Activated T-helper 1 cell treated with Interleukin-2 at 50 U/mL for 16 hours (primary cell): ENCODE measurements at places on chromosomes 7 and 10.

DNA sequence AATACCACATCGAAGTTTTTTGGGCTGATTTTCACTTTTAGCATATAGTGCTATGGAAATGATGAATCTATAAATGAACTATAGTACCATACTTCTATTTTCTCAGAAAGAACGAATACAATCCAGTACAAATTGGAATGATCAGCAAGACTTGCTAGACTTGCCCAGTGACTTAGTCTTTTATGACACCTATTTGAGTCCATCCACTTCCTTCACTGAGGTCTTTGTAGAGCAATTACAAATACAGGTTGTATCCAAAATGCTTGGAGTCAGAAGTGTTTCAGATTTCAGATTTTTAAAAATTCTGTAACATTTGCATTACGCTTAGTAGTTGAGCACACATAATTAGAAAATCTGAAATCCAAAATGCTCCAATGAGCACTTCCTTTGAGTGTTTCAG, 104.3 kb downstream of the NRBF2 start:
- no peak for DNase-seq

GRCh38 chr10:8060010-8060703, 5.7 kb downstream of the GATA3 start:
- DNase-seq: peak; percentile 43

- no peak for DNase-seq
Measured at GRCh38 chr7:34332006-34332405, 326.0 kb upstream of the NPSR1 start.

DNA sequence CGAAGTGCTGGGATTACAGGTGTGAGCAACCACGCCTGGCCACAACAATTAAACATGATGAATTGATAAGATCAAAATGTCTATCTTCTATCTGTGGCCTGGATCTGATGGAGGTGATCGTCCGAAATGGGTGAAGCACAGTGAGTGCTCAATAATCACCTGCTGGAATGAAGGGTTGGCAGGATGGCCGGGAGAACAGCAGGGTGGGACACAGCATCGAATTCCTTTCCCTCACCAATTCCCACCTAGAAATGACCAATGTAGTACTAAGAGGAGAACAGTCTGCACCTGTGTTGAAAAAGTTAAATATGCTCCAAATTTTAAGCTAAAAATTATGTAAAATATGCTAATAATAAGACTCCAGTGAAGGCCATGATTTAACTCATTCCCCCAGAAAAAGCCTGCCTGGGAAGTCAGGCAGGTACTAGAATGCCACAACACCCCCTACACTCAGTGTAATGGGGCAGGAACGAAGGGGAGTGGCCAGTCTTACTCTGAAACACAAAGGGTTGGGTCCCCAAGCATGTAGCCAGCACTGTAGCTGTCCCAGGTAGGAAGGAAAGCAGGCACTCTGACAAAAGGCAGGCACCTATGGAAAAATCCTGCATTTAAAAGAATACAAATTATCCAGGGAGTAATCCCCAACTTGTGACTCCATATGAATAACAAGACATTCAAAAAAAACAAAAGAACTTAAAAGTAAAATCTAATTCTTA, 110.3 kb downstream of the VPS41 start:
- no peak for DNase-seq

- no peak for DNase-seq
Measured at GRCh38 chr7:12554351-12554750, 16.2 kb upstream of the SCIN start.

GRCh38 chr7:29033584-29033983, 75.5 kb upstream of the TRIL start:
- no peak for DNase-seq

DNA sequence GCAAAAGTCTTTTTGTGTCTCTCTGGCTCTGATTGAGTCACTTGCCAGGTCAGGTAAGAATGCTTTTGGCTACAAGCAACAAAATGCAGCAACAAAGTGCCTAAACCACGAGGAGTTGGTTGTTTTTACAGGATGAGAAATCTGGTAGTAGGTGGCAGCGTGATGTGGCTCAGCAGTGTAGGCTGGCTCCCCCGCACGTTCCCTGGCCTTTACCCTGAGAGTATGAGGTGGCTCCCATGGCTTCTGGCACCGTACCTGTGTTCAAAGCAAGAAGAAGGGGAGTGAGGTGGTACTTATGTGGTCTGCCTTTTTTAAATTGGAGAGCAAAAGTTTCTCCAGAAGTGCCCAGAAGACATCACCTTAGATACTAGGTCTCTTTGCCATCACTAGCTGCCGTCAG, 11.7 kb downstream of the PRKRIP1 start:
- no peak for DNase-seq

DNA sequence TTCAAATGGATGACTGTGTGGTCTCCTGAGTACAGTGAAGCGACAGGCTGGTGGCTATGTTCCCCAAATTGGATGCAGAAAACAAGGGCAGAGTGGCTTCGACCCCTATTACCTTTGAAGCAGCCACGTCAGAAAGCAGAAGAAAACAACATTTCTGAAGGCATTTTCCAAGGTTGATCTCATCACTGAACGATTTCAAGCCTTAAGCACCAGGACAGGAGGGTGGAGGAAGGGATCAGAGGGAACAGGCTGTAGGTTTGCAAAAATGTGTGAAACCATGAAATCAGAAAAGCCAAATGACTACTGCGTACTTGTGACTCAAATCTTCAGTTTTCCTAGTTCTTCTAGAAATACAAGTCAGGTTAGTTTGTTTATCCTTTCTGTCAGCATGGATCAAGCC, 181.0 kb upstream of the TMEM106B start:
- no peak for DNase-seq

DNA sequence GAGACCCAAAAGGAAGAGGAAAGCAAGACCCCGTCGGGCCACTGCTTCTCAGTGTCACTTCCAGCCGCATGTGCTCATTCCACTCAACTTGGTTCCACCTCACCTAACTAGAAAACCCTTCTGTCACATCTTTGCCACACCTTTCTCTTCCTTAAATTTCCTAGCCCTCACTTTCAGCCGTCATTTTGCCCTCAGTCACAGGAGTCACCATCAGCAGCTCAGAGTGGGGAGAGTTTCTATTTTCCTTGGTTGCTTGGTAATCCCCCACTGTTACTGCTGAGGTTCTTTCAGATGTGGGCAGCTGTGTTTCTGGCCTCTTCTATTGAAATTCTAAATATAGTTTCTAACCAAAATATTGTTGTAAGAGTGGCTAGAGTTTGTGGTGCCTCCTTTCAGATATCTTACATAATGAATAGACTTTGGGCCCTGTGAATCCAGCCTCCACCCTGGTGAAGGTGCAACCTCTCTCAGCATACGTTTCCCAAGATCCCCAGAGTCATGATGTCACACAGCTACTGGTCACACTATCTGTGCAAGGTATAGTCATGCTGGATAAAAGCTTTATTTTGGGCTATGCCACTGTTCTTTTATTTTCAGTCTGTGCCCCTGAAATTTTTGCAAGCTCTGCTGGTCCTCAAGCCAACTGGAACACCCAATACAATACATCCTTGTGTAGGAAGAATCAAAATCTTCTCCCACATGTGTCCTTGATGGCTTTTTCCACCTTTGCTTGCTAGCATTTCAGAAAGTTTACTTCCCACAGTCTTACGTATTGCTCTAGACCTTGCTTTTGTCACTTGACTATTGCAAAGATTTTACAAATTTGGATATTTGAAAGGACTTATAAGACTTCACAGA, 9.2 kb downstream of the AGBL3 start:
- DNase-seq: no peak

- DNase-seq: no peak
Measured at GRCh38 chr7:94421681-94422080, 27.0 kb downstream of the COL1A2 start.

DNA sequence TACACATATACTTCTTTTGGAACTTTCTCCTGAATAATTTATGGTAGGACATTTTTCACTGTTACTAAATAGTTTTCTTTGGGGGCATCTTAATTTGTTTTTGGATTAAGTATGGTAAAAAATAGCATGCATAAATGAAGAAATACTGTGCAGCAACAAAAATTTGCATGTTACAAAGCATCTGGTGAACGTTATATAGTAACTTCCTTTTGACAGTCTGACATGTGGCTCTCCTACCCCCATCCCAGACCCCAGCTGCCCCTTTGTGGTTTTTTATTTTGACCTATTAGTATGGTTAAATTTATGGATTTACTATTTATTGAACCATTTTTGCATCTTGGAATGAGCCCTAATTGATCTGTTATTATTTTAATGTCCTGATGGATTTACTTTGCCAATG, 9.9 kb downstream of the TASOR2 start:
- no peak for DNase-seq

- no peak for DNase-seq
Measured at GRCh38 chr10:124705817-124706461, 38.2 kb downstream of the FAM53B start.

- DNase-seq: no peak
Measured at GRCh38 chr7:102208826-102209225, 77.8 kb upstream of the SH2B2 start.

DNA sequence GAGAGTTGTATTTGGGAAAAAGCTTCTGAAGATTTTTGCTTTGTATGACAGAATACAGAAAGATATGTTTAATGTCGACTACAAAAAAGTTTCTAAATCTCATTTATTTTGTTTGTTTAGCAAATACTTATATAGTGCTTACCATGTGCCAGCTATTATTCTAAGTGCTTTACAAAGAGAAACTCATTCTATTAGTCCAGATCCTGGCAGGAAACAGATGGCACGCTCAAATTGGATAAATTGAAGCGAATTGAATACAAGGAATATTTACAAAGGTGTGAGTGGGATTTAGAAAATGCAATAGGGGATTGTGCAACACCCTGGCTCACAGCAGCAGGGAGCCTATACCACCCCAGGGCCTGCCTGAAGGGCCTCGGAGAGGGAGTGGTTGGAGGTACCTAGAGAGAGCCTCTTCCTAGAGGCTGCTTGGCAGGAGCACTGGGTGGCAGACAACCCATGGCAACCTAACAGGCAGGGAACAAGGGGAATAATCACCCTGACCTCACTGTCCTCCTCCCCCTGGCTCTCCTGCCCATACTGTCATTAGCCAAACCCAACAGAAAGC, 27.6 kb upstream of the FAM204A start:
- no peak for DNase-seq

DNA sequence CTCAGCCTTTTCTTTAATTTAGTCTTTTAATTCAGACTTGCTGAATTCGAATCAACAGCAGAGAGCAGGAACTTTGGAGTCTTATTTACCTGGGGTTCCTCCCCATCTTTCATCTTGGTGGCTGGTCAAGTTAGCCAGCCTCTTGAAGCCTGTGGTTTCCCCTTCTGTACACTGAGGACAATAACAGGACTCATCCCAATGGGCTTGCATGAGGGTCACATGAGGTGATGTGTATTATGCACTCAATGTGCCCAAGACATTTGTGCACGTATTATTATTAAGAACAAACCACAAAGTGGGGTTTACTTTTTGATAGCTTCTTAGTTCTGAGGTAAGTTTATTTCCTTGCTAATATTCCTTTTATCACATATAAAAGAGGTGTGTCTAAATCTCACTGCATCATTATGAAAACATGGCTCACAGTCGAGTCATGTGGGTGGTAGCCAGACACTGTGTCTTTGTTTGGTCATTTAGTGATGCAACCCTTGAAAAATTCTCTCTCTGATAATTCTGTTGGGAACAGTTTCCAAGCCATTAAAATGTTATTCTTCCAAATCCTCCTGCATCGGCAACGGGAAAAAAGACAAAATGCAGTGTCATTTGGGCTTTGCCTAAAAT, 86.5 kb upstream of the GRB10 start:
- DNase-seq: no peak
